MM.1S (cell line): ENCODE measurements at places on chromosomes 12 and 14.

- DNase-seq = peak; percentile 80
Observed at GRCh38 chr14:22886500-22887259, 3.7 kb downstream of the REM2 start.

GRCh38 chr12:105239304-105239703 lies 3.3 kb upstream of the APPL2 start:
- no peak for DNase-seq

DNA sequence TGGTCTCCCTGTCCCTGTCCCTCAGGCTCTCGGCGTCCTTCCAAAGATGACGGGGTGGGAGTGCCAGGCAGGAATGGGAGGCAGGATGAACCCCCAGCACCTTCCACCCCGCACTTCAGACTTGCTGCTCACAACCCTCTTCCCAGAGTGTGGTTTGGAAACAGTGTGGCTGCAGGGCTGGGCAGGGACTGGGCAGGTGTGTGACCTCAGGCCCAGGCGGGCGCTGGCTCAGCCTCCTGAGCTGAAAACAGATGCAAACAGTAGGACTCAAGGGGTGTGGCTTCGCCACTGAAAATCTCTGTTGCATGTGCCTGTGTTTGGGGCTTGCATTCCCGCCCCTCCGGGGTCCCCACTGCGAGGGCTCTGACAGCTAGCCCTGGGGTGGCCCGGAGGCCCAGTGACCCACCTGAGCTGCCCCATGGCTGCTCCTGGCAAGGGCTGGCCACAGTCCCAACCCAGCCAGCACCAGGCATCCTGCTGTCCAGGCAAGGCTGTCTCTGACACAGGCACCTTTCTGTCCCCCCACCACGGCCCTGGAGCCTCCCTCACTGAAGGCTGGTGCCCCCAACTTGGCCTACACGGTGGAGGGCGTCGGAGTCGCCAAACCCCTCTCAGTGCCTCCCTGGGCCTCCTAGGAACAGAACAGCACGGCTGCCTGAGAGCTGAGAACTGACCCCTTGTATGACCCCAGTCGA lies 46.1 kb downstream of the BEGAIN start:
- no peak for DNase-seq

- DNase-seq = no peak
Observed at GRCh38 chr12:31001581-31002360, 71.9 kb upstream of the DDX11 start.

DNA sequence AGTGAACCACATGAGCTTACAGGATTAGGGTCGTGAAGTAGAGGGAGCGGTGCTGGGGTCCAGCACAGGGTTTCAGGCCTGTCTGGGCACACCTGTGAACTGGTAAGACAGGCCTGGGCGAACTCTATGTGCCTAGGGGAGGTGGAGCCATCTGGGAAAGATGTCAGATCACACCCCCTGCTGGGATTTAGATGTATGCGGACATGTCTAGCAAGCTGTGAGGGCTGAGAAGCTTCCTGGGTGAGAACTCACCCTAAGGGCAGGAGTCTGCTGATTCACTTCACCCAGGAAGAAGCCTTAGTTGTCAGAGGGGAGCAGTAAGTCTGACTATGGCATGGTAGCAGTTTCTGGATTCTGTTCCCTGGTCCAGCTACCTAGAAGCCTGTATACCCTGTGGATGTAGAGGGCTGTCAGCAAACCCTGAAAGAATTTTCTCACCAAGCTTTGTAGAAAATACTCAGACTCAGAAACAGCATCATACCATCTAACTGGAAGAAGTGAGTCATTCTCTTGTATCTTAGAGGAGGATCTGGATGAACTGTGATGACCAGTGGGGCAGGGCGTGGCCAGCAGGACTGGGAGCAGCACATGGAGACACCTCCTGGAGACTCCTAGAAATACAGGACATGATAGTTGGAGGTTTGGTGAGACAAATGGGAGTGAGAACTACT lies 11.2 kb upstream of the PYGL start:
- DNase-seq = no peak
